Stomach (tissue), 19 donors: ENCODE measurements at places on chromosomes 6 and 20. TPM values are rescaled to one million over a fixed set of nuclear protein-coding genes. Genes with fewer than 3 reads are reported as not detected.

GRCh38 chr6:145214570-145214969 lies 520.8 kb downstream of the EPM2A start:
- no peaks in the 10 kb centered on the region for H3K36me3 ChIP-seq
- H3K27ac ChIP-seq = no peak overlapping the region
- peak; percentile 68 for DNase-seq
- H3K4me1 ChIP-seq = no peaks in the 10 kb centered on the region
- H3K4me3 ChIP-seq = no peak overlapping the region
- H3K27me3 ChIP-seq = no peaks in the 10 kb centered on the region

DNA sequence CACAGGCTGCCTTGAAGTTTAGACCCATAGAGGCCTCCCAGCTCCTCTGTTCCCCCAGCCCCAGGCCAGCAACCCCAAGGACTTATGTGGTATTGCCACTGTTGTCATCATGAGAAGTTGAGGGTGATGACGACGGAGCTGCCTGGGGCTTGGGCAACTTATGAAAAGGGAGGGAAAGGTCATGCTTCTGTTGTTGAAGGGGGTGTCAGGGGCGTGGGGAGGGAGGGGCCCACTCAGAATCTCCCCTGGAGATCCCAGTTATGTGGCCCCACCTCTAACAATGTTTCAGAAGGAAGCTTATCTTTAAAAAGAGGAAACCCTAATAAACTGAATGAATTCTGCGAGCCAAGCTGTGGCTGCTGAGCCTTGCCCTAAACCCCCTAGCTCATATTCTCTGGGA lies 4.2 kb downstream of the ADTRP start:
- H3K4me3 ChIP-seq = no peak overlapping the region
- no peaks in the 10 kb centered on the region for H3K36me3 ChIP-seq
- DNase-seq = no peak
- no peaks in the 10 kb centered on the region for H3K27me3 ChIP-seq

- no peak overlapping the region for H3K4me3 ChIP-seq
- no peaks in the 10 kb centered on the region for H3K36me3 ChIP-seq
- no peak overlapping the region for H3K27ac ChIP-seq
Measured at GRCh38 chr6:105587349-105588122, 184.7 kb upstream of the PREP start.

- H3K4me3 ChIP-seq = no peak overlapping the region
- H3K27me3 ChIP-seq = no peaks in the 10 kb centered on the region
- no peaks in the 10 kb centered on the region for H3K36me3 ChIP-seq
- H3K27ac ChIP-seq = peak overlapping the region; percentile 51
Measured at GRCh38 chr6:157535340-157536222, 154.6 kb downstream of the ZDHHC14 start.

GRCh38 chr6:162777091-162777490 lies 49.3 kb downstream of the PACRG start:
- no peaks in the 10 kb centered on the region for H3K36me3 ChIP-seq
- H3K27me3 ChIP-seq = no peaks in the 10 kb centered on the region
- no peaks in the 10 kb centered on the region for H3K4me1 ChIP-seq
- no peak overlapping the region for H3K27ac ChIP-seq
- no peak for DNase-seq

Gene ARMC12
- total RNA-seq = not detected
